ENCODE measurements at places on chromosomes 13 and 19.
A peak's percentile ranks its signal among the peaks of the same experiment; 100 is the strongest.

DNA sequence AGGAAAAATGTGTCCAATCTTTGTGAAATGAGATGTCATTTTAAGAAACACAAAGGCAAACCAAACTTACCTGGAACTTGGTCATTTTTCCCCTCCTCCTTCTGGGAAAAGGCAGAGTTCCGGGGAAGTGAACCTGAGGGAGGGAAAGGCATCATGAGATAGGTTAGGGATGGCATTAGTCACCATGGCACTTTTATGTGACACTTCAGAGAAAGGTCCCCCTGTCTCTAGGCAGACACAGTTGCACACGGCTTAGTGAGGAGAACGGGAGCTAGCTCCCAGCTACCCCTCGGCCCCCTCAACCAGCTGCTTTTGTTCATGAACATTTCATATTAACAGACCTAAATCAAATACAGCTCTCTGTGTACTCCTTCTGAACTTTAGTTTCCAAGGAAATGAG lies 1.5 kb downstream of the ZNF235 start:
- DNase-seq: no peak

- DNase-seq: no peak
Observed at GRCh38 chr13:27772651-27773425, 19.4 kb upstream of the GSX1 start.

DNA sequence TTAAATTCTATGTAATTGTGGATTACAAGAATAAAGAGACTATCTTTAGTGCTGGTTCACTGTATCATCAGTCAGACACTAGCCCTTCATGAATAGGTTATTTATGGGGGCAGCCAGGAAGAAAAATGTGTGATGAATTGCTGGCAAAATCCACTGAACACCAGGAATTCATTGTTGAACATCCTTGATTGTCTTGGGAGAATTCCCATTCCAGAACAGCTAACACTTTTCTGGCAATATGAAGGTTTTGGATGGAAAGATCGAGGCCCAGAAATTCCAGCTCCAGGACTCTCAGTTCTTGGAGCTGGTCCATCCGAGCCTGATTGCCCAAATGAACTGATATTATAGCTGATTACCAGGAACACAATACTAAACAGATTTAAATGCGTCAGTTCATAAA lies 11.5 kb upstream of the SPART start:
- no peak for DNase-seq

DNA sequence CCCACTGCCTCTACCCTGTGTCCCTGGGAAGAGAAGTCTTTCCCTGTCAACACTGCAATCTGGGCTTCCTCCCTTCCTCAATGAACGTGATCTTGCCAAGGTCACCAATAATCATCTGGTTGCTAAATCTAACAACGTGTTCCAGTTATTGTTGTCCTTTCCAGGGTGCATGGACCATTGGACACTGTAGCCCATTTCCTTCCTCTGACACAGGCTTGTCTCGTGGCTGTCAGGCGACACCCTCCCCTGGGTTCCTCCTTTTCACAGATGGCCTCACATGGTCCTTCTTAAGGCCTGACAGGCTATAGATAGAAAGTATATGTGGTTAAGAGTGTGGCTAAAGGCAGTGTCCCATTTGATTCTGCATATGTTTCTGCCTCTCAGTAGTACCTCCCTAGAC lies 67.7 kb upstream of the STARD13 start:
- DNase-seq: no peak

GRCh38 chr13:23799945-23800344 lies 89.3 kb downstream of the MIPEP start:
- no peak for DNase-seq

DNA sequence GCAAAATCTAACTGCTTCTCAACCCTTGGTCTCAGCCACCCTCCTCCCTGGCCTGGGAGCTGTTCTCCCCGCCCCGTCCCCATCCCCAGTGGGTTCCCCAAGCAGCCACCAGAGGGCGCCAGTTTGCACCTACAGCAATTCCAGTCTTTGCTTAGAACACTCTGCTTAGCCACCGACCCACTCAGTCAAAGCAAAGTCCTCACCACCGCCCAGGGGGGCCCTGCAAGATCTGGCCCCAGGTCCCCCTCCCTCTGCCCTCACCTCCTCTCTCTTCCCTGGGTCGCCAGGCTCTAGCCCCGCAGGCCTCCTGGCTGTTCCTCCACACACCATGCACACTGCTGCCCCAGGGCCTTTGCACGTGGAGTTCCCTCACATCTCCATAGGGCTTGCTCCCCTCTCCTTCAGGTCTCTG lies 12.4 kb downstream of the TMEM143 start:
- peak; percentile 88 for DNase-seq

DNA sequence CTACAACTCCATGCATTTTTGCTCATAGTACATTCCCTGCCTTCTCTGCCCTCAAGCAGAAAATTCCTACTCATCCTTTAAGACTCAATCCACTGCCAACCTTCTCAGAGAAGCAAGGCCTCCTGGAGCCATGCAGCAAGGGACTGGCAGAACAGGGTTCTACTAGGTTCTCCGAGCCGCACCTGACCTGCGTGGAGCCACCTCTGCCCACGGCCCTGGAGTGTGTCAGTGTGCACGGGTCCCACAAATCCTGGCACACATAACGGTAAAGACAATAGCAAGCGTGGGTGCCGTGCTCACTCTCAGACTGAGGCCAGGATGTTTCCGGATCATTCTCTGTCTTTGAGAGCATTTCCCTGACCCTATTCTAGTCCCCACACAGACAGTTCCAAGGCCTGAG lies 30.0 kb downstream of the SOX1 start:
- no peak for DNase-seq

DNA sequence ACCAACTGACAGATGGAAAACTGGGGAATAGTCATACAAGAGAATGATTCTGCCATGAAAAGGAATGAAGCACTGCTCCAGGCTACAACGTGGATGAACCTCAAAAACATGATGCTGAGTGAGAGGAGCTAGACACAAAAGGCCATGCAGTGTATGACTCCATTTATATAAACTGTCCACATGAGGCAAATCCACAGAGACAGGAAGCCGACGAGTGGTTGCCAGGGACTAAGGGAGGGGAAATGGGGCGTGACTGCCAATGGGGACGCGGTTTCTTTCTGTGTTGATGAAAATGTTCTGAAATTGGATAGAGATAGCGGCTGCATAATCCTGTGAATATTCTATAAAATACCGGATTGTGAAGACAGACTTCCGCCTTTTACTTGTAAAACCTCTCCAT lies 10.2 kb downstream of the SMIM7 start:
- DNase-seq: no peak

DNA sequence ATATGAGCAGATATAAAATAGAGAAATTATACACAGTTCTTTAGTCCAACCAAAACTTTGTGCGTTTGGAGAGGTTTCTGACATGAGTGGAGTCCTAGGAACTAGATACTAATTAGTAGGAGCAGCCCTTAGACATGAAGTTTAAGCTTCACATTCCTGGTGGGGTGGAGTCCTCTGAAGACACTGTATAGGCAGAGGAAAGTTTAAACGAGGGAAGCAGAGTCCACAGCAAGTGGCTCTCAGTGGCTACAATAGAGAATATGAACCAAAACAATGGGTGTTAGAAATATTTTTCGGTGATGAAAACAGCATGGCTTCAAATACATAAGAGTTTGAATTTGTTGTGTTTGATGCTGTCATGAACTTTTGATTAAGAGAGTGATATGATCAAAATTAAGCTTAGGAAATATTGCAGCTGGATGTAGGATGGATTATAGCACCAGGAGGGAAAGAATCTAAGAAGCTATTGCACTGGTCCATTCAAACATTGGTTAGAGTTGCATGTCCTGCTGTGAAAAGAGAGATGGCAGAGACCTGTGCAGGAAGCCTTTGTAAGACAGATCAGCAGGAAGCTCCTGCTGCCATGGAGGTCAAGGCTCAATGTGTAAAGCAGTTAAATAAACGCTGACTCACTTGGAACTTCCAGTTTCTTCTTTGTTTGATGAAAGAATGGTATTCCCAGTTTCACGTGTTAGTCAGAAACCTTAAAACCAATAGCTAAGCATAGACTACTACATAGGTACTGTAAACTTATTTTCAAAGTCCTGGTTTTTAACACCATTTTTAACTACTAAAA lies 175.2 kb downstream of the TDRD3 start:
- no peak for DNase-seq

- DNase-seq: no peak
Observed at GRCh38 chr13:30523211-30523610, 57.5 kb upstream of the HMGB1 start.

DNA sequence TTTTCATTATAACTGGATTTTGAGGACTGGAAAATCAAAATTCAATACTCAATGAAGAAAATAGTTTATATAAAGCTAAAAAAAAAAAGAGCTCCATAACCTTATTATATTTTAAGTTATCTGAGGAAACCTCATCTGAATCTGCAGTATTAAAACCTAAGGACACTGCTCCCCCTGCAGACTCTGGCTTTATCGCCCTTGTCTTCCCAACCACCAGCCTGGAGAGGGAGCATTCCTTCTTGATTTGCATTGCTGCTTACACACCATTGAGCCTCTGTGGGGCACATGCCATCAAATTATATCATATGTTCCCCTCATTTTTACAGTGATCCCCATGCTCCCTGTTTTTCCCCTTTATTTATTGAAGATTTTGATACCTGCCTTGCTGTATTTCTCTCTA lies 871.4 kb upstream of the GPC6 start:
- DNase-seq: no peak

DNA sequence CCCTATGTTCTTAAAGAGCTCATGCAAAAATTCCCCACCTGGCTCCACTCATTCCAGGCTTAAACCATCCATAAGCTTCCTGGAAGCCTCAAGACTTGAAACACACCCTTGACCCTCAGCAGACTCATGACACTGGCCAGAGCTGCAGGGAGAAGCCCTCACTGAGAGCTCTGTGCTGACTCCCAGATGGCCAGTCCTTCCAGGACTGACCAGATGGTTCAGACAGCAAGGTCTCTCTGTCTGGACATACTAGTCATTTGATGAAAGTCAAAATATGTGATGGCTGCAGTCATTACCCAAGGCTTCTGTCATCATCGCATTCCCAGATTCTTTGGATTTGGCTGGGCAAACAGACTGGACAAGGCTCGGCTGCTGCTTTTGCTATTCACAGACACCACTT lies 397.4 kb downstream of the FOXO1 start:
- DNase-seq: no peak

DNA sequence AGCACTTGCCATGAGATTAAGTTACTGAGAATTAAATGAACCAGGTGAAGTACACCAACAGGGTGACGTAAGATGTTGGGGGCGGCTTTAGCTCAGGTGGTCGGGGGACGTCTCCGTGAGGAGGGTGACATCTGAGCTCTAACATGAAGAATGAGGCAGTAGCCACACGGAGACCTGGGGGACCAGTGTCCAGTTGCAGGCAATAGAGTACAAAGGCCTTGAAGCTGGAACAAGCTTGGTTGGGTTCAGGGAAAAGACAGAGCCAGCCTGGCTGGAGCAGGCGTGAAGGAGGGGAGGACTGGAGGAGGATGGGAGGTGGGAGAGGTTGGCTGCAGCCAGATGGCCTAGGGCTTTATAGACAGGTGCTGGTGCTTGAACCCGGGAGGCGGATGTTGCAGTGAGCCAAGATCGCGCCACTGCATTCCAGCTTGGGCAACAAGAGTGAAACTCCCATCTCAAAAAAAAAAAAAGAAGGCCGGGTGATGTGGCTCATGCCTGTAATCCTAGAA lies 1.6 kb downstream of the SPINT2 start:
- no peak for DNase-seq

GRCh38 chr13:24254146-24254841 lies 55.1 kb upstream of the C1QTNF9 start:
- peak; percentile 54 for DNase-seq

GRCh38 chr13:99276706-99277105 lies 18.5 kb upstream of the GPR18 start:
- DNase-seq: no peak

GRCh38 chr19:43639519-43640423 lies at the start of gene CADM4:
TSS of gene CADM4 (minus strand) at chr19:43639850. CDS start at chr19:43639790, 60 bp downstream.
- peak; percentile 40 for DNase-seq

- no peak for DNase-seq
Observed at GRCh38 chr19:46866407-46867136, 5.8 kb downstream of the ARHGAP35 start.

DNA sequence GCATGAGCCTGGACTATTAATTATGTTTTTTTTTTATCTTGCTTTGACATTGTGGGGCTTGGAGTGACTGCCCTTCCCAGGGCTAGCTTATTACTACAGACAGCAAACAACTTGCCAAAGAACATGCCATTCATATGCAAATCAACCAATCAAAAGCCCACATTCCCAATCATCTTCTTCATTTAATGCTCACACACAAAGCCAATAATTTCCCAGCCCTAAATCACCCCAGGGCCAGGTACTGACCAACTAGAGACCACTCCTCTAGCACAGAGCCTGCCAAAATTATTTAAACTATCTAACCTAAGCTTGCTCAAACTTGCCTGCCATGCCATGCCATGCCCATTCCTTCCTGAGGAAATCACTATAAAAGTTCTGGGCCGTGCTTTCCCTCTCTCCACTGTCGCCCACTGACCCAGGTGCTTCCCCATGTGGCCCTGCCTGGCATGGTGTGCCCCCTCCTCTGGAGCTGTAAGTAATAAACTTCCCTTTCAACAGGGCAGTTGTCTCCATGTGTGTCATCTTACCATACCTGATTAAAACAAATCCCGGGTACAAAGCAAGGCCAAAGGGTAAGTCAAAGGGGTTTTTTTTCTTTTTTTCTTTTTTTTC lies 15.7 kb downstream of the PBX4 start:
- DNase-seq: no peak

GRCh38 chr19:2254064-2254872 lies 1.9 kb downstream of the JSRP1 start:
- no peak for DNase-seq

DNA sequence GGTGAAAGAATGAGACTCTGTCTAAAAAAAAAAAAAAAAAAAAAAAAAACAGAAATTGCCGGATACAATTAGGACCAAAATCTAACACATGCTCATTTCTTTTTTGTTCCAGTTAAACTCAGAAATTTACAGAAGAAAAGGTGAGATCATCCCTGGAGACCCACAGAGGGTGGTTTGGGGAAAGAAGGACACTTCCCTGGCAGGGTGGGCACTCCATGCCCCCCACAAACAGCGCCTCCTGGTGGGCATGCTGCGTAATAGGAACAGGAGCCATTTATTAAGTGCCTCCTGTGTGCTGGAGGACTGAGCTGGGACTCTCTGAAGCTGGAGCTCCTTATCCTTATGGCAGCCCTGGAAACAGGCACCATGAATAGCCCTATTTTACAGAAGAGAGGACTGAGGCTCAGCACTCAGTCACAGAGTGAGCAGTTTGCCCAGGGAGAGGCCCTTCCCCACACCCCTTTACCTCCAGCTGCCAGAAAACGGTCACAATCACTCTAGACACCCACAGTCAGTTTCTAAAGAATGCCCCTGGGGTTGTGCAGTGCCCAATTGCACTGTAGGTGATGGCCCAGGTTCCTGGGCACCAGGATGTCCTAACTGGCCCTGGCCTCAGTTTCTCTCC lies 10.1 kb downstream of the C19orf38 start:
- peak; percentile 41 for DNase-seq

GRCh38 chr19:5969476-5969875 lies 8.5 kb downstream of the RANBP3 start:
- DNase-seq: no peak

- DNase-seq: peak; percentile 1
Observed at GRCh38 chr19:13689085-13689484, 75.2 kb upstream of the MRI1 start.

All from stimulated activated CD4-positive, alpha-beta T cell treated with anti-CD3 and anti-CD28 coated beads, Interleukin-2, amount 100 ng/mL, for 24 hours (primary cell).